Esophagus muscularis mucosa (tissue), 4 donors: ENCODE measurements at places on chromosomes 4 and X. TPM values are rescaled to one million over a fixed set of nuclear protein-coding genes. Genes with fewer than 3 reads are reported as not detected.

DNA sequence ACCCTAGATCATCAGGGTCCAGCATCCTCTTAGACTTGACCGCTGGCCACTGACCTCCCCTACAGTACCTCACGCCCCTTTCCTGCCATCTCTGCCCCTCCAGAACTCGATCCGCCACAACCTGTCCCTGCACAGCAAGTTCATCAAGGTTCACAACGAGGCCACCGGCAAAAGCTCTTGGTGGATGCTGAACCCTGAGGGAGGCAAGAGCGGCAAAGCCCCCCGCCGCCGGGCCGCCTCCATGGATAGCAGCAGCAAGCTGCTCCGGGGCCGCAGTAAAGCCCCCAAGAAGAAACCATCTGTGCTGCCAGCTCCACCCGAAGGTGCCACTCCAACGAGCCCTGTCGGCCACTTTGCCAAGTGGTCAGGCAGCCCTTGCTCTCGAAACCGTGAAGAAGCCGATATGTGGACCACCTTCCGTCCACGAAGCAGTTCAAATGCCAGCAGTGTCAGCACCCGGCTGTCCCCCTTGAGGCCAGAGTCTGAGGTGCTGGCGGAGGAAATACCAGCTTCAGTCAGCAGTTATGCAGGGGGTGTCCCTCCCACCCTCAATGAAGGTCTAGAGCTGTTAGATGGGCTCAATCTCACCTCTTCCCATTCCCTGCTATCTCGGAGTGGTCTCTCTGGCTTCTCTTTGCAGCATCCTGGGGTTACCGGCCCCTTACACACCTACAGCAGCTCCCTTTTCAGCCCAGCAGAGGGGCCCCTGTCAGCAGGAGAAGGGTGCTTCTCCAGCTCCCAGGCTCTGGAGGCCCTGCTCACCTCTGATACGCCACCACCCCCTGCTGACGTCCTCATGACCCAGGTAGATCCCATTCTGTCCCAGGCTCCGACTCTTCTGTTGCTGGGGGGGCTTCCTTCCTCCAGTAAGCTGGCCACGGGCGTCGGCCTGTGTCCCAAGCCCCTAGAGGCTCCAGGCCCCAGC lies 5.2 kb downstream of the FOXO4 start:
- DNase-seq, result no peak

DNA sequence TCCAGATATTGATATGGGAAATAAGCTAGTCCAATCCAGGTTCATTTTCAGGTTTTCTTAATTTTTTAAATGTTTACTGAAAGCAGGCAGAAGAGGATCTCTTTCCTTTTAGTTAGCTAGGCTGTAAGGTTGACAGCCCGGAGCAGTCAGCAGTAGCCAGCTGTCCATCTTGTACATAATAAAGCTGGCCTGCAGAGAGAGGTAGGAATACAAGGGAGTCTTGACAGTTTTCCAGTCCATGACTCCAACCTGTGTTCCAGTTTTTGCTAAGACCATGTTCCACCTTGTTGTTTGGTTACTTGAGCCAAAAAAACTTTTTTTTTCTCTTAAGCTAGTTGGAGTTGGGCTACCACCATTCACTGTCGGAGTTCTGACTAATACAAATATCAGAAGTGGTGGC lies 402.7 kb upstream of the TEX13C start:
- DNase-seq, result no peak

DNA sequence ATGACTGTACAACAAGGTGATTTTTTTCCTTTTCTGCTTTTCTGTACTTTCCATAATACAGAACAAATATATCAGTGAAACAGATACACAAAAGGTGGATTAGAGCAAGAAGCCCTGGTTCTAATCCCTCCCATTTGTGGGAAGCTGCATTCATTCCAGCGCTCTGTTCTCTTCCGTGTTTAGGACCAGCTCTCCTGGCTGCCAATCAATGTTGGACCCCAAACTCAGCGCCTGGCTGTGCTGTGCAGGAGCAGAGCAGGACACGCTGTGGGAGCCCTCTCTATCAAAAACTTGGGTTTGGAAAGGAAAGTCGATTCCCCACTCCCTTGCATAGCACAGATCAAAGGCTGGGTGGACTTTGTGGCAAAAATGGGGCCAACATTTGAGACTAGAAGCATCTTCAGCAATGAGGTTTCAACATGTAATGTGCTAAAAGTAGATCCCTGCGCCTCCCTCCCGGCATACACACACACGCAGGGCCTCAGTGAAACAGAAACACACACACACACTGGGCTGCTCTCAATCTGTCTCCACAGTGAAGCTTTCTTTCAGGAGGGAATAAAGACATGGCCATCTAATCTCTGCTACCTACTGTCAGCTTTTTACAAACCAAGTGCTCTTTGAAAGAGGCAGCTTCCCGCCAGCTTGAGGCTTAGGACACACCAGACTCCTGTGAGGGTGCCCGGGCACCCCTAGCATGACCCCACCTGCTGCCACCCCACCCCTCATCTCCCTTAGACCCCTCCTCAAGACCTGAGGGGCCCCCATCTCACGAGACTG lies 12.2 kb downstream of the WDR1 start:
- no peak for DNase-seq

GRCh38 chr4:154559494-154560418 lies 3.1 kb upstream of the FGB start:
- DNase-seq, result no peak

DNA sequence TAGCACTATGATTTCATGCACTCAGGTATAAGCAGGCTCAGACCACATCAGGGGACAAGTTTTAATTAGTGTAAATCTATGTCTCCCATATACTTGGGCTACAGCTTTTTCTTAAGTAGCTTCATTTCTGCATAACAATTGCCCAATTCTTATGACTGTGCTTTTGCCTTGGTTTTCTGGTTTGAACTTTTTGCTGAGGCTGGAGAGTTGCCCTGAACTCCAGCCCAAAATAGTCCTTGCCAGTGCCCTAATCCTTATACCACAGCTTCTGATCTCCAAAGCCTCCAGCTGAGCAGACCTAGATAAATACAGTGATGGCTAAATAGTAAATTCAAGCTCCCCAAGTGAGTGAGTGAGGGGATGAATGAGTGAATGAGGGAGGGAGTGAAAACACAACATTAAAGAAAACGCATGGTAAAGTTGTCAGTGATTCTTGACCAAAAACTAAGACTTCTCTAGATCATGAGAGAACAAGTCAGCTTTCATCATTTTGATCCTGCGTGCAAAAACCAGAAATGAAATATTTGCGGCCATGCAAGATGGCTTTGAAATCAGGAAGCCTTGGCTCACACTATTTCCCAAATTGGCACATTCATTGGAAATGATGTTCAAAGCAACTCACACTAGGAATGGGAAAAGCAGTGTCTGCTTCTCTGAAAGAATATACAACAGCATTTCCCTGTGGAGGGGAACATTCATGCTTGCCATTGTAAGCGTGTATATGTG lies 437.1 kb upstream of the CTSO start:
- DNase-seq, result no peak

Gene ARX
- total RNA-seq, result not detected

Gene SYP
- total RNA-seq, result 5.6 TPM
